ENCODE measurements at places on chromosomes 2 and 18. TPM values are rescaled to one million over a fixed set of nuclear protein-coding genes. Genes with fewer than 3 reads are reported as not detected.

SH3YL1 gene
- 3.4 TPM for total RNA-seq

IL36A gene
- total RNA-seq = not detected

SLC16A14 gene
- total RNA-seq = 2.5 TPM

C2orf81 gene
- 0.53 TPM for total RNA-seq

FBXO41 gene
- total RNA-seq = 2.3 TPM

DNA sequence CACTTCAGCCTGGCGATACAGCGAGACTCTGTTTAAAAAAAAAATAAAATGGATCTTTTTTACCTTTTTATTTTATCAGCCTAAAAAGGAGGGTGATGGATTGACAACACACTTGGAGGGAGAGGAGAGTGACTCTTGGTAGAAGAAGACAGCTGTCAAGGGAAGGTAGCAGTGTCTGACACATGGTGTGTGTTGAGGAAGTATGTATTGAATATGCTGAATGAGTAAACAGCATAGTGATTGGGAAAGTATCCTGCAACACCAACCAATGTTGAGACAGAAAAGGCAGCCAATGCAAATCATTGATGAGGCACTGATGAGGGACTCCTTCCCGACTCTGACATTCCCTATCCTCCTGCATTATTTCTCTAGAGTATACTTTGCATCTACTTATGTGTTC lies 306.4 kb downstream of the LPIN1 start:
- no peak for DNase-seq

DNA sequence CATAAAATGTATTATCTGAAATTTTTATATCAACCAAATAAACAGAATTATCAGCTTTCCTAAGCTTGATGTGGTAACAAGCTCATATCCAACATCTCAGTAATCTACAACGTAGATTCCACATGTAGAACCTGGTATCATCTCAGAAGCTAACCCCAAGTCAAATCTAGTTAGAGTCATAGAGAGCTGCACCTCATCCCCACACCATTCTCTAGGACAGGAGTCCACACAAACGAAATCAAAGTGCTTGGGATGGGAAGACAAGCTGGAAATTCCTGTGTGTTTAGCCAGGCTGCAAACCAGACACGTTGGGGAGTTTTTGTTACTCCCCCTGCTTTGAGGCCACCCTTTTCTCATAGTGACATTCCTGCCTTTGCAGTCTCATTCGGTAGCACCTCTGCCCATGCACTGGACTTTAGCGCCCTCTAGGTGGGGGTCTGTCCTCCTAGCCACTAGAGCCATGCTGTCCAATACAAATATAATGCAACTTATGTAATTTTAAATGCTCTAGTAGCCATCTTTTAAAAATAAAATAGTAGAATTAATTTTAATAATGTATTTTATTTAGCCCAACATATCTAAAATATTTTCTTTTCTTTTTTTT lies 28.1 kb upstream of the SATB2 start:
- DNase-seq = peak; percentile 69

DNA sequence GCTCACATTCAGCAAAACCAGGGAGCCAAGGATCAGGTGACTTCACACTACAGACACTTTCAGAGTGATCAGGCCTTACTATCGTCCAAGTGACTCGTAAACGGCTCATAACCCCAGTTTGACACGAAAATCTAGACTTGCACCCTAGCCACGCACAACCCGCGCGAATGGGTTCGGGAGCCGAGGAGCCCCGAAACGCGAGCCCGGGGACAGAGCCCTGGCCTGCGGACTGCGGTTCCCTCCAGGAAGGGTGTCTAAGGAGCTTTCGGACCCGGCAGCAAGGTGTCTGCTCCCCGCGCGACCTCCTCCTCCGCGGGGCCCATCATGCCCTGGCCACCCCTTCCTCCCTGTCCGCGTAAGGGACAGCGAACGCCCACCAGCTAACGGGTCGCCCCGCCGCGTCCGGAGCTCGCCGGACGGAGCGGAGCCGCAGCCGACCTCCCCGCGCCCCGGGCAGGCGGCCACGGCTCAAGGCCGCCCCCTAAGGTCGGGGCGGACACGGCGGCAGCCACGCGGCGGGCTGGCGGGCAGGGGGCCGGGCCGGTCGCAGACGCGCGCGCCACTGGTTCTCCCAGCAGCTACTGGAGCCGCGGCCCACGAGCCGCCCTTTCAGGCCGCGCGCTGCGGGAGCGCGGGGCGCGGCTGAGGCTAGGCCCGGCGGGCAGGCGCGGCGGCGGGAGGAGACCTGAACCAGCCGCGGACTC lies 575 bp downstream of the ATL2 start:
- DNase-seq = peak; percentile 66
